ENCODE measurements at places on chromosomes 13 and 19.

- DNase-seq: no peak
These were observed 1500.4 kb downstream of the EFNB2 start for GRCh38 chr13:105035092-105035491.

DNA sequence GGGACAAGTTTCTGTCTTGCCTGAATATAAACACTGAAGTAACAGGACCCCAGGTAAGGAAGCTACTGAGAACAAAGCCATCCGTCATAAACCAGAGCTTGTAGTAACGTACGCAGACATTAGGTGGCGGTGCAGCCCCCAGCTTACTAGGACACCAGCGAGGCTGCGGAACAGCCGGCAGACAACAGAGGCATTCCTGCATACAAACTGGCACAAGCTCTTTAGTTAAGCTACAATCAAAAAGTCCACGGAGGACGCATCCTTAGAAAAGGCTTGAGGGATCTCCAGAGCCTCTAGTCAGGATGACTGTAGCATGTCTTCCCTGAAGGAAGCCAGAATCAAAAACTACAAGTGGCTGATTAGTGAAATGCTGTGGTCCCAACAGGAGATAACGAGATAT lies 26.2 kb downstream of the ZNF160 start:
- DNase-seq: no peak

DNA sequence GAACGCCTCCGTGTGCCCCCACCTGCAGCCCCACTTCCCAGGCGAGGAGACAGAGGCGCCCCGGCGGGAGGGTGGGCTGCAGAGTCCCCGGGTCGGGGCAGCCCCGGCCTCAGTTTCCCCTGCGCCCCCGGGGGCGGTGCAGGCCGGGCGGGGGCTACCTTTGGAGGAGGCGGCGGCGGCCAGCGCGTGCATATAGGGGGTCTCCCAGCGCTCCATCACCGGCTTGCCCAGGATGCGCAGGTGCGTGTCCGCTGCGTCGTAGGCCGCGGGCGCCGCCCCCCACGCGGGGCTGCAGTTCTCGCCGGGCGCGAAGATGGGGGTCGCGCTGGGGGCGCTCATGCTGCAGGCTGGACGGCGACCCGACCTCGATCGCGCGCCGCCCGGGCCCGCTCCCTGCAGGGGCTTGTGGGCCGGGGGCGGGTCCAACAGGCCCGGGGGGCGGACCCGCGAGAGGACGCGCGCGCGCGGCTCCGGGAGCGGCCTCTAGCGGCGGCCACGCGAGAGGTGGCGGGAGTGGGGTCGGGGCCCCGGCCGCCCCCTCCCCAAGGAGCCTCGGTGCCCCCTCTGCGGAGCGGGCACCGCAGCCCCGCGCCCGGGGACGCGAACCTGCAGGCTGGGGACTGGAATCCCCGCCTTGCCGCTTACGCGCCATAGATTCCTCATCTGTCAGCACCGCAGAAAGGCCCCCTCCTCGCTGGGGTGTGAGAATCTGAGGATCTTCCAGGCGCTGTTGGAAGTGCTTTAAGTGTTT lies at the start of gene GAMT:
Gene GAMT (minus strand): TSS at position 405 of the 751 bp plus-strand sequence. CDS start 66 bp downstream, at position 339.
- no peak for DNase-seq

GRCh38 chr19:48842789-48843162 lies 6.5 kb upstream of the HSD17B14 start:
- no peak for DNase-seq
